Muscle of leg (tissue), 16 donors: ENCODE measurements at places on chromosomes 2 and 18. TPM values are rescaled to one million over a fixed set of nuclear protein-coding genes. Genes with fewer than 3 reads are reported as not detected.

DNA sequence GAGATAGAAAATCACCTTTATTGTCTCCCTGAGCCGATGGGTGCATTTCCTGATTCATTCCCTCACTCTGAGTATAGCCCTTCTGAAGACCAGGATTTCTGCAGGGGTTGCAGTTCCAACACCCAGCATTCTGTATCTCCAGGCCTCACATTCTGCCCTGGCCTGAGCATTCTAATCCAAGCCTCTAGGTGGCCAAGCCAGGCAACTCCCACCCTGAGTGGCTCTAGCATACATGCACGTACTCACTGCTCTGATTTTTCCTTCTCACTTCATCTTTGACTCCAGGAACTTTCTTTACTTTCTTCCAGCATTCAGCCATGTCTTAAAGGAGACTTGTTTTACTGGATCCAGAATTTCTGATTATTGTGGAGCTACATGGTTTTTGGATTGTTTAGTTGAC lies 100.7 kb upstream of the STK39 start:
- peak; percentile 27 for DNase-seq

Gene CNGA3
- polyA plus RNA-seq: 0.88 TPM

DNA sequence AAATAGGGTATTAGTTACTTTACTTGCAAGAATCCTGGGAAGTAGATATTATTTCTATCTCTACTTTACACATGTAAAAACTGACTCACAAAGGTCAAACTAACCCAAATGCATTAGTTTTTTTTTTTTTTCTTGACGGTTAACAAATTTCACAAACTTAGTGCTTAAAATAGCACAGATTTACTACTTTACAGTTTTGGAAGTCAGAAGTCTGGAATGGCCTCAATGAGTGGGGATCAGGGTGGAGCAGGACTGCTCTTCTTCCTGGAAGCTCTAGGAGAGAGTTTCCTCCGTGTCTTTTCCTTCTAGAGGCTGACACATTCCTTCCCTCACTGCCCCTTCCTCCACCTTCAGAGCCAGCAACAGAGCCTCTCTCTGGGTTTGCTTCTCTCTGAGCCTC lies 117.2 kb downstream of the COL6A3 start:
- DNase-seq: peak; percentile 70

Gene NPHP1
- 9.8 TPM for polyA plus RNA-seq

GRCh38 chr18:31738460-31739407 lies 21.9 kb downstream of the SLC25A52 start:
- DNase-seq: no peak

DNA sequence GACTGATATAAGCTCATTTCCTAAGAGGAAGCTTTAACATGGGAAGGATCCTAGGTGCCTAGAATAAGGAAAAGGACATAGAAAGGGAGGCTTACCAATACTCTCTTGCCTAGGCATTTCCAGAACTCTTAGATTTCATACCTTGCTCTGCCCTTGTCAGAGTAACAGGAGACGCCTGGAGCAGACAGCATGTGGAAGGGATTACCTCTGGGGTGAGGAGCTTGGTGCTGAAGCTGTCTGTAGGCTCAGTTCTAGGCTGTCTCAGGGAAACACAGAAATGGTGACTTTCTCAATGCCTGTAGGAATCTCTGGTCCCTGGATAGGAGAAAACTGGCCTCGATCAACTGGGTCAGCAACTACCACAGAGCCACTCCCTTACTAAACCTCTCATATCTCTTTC lies 150.0 kb downstream of the SLC4A3 start:
- no peak for DNase-seq

Gene SERPINB2
- polyA plus RNA-seq: 0.21 TPM

- DNase-seq: no peak
These were observed 129.9 kb downstream of the FHOD3 start for GRCh38 chr18:36427369-36427768.

Gene TMEM247
- polyA plus RNA-seq: not detected

- DNase-seq: no peak
These were observed 9.7 kb upstream of the COPS8 start for GRCh38 chr2:237075749-237076599.

DNA sequence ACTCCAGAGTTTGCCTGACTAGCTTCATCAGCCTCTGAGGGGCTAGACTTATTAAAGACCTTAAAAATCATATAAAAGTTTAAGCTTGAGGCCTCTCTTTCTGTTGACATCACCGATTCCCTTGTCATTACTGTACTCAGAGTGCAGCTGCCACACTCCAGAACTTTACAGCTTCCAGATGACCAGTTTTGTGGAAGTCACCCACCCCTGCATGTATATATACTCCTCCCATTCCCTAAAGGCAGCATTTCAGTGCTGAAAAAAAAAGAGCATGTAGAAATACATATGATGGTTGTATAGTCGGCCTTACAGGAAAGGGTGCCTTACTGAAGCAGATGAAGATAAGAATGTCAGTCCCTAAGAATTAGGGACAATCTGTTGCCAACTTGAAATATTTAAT lies 117.3 kb downstream of the FEZ2 start:
- DNase-seq: peak; percentile 86

Gene KCNE4
- polyA plus RNA-seq: 6.7 TPM

DNA sequence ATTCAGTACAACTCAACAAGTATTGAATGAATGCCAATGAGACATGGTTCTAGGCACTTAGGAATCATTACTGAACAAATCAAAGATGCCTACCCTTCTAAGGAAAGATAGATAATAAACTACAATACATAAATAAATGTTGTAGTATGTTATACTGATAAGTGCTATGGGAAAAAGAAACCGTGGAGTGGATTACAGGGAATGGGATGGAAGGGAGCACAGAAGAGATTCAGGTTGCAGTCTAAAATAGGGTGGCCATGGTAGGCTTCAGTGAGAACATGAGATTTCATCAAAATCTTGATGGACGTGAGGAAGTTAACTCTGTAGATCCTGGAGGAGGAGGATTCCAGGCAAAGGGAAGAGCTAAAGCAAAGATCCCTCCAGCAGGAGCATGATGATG lies 17.9 kb upstream of the CREB1 start:
- DNase-seq: no peak

DNA sequence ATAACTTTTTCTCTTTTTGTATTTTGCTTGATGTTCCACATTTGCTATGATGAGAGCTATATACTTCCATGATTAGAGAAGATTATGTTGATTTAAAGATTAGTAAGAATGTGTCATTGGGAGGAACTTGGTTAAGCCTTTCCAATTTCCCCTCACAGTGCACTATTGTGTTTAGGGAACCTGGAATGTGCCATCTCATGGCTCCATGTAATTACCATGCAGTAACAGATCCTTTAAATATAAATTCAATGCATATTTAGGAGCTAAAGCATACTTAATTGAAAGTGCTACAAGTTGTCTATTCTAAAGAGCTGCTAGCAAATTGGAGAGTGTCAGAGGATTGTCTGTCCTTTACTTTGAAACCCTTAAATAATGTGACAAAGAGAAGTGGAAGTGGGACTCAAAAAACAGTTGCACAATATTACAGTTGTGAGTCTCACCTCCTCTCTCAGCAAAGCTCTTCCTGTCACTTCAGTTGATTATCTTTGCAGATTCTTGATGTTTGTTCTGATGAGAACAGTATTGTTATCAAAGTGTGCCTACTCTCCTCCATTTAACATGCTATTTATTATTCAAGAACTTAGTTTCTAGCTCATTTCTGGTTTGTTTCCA lies 1162.7 kb upstream of the ZEB2 start:
- peak; percentile 11 for DNase-seq

GRCh38 chr2:69608109-69608508 lies 35.4 kb downstream of the AAK1 start:
- no peak for DNase-seq

DNA sequence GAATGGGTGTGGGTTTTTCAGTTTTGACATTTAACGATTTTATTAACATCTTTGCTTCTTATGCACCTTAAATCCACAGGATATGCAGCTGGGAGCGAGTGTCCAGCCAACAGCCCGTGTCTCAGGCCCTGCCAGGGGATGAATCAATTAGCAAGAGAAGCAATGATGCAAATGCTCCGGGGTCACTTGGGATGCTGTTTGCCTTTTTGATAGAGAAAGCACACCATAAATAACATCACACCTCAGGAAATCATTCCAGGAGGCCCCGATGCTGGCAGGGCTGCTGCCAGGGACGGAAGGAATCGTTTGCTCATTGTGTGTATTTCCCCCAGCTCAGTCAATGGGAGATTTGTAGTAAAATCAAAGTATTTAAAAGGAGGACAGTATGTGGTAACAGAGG lies 394.0 kb upstream of the HNRNPA3 start:
- DNase-seq: peak; percentile 54

Gene STON1
- polyA plus RNA-seq: 8.8 TPM

Gene HTR2B
- polyA plus RNA-seq: 0.27 TPM

DNA sequence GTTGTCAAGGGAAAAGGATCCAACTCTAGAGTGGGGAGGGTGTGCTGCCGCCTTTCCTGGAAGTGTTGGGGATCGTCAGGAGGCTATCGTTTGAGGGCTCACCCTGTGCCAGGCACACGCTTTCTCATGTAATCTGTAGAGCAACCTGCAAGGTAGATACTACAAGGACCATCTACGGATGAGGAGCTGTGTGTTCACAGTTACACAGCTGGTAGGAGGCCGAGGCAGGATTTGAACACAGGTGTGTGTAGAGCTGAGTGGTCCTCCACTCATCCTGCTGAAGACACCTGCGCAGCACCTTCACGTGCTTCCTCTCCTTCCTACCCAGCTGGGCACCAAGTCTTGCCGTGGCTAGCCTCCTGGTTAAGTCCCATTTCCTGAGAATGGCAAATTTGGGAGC lies 68.3 kb downstream of the MARCO start:
- DNase-seq: no peak

DNA sequence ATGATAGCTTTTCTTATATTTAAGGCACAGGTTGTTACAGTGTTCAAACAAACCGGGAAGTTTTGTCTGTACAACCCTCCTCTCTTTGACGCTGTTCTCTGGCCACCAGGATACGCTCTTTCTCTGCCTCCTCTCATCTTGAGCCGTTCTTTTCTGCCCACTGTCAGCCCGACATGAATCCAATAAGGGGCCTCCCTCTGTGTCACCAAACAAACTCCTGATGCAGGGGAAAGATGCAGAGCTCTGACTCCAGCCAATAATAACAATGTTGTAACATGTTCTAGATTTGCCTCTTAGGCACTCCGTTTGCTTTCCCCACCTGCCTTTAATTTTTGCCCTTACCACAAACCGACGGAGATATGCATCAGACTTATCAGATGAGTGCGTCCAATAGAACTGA lies 449.3 kb downstream of the SLC4A3 start:
- peak; percentile 49 for DNase-seq

Gene EGR4
- not detected for polyA plus RNA-seq

GRCh38 chr18:60873708-60874107 lies 459.5 kb upstream of the CDH20 start:
- peak; percentile 13 for DNase-seq

Gene ITGA4
- polyA plus RNA-seq: 8.6 TPM

Gene PROM2
- 0.60 TPM for polyA plus RNA-seq

DNA sequence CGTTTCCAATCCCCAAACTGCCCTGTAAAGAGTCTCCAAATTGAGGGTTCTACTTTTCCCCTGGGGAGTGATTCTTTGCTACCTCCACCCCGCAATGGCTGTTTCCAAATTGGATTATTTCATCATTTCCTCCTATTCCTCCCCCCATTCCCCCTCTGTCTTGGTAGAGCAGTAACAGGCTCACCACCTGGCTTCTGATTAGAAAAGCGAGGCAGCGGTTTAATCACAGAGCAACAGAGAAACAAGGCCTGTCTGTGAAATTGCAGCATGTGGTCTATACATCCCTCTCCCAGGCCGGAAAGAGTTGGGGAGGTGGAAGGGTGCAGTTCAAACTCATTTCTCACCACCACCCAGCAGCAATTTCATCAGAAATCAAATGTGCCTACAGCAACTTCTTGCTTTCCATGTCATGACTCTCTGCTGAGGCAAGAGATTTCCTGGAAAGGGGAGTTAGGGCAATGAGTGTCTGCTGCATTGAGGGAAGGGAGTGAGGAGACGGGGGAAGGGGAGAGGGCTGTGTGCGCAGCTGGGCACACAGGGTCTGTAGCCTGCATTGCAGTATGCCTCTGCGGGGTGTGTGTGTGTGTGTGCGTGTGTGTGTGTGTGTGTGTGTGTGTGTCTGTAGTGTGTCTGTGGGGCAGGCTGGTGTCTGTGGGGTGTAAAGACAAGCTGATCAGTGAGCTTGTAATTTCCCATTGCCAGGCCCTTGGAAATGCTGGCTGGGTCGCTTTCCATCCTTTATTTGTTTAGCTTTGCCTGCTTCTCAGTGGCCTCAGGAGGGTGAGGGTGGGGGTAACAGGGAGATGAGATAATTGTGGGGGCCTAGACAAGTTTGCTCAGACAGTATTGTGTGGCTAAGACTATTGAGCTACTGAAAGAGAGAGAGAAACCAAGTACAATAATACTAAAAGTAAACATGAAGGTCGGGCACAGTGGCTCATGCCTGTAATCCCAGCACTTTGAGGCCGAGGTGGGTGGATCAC lies 13.5 kb upstream of the IGFBP2 start:
- peak; percentile 70 for DNase-seq

Gene LBX2
- 3.0 TPM for polyA plus RNA-seq

- peak; percentile 56 for DNase-seq
These were observed 174.9 kb downstream of the SEPTIN10 start for GRCh38 chr2:109438773-109439389.

DNA sequence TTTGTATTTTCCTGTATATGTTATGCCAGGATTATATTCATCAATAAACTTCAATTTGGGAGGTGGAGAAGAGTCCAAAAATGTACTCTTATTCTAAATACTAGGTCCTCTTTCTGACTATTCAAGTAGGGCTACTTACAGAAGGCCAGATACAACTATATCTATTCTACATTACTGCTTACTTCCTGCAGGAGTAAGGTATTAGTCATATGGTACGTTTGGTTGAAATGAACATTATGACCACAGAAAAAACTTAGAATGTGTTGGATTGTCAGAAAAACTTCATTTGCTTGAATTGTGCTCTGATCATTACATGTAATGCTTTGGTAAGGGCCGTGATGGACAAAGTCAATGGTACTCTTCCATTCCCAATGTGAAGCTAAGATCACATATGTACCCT lies 35.0 kb downstream of the STAT4 start:
- no peak for DNase-seq

DNA sequence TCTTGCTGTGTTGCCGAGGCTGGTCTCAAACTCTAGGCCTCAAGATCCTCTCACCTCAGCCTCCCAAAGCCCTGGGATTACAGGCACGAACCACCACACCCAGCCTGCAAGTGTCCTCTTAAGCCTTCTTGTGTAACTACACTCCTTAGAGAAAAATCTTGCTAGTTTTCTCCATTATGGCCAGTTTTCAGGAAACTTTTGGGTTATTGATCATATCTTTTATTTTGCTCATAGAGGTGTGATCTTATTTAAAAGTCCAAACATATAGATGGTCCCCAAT lies 2.4 kb downstream of the SOCS6 start:
- DNase-seq: no peak

Gene TANC1
- 20.1 TPM for polyA plus RNA-seq

Gene ARHGEF4
- polyA plus RNA-seq: 15.4 TPM

- DNase-seq: no peak
These were observed 103.1 kb upstream of the MAPRE2 start for GRCh38 chr18:34938090-34938489.

DNA sequence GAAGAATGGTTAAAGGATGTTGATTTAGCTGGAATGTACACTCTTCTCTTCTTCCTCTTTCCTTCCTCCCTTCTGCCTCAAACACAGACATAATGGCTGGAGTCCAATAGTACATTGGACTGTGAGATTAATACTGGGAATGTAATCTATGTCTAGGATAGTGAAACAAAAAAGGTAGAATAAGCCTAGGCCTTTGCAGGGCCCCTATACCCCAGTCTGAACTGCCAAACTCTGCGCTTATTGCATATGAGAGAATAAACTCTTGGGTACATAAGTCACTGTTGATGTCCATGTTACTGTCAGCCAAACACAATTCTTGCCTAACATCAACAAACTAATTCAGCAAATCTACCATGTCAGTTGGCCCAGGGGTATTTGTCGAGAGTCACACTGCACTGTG lies 29.7 kb upstream of the CCDC150 start:
- DNase-seq: no peak

Gene CFC1
- polyA plus RNA-seq: not detected

Gene MDH1B
- 0.45 TPM for polyA plus RNA-seq

Gene APOB
- 4.5 TPM for polyA plus RNA-seq
